ENCODE measurements at places on chromosomes 4 and X.

DNA sequence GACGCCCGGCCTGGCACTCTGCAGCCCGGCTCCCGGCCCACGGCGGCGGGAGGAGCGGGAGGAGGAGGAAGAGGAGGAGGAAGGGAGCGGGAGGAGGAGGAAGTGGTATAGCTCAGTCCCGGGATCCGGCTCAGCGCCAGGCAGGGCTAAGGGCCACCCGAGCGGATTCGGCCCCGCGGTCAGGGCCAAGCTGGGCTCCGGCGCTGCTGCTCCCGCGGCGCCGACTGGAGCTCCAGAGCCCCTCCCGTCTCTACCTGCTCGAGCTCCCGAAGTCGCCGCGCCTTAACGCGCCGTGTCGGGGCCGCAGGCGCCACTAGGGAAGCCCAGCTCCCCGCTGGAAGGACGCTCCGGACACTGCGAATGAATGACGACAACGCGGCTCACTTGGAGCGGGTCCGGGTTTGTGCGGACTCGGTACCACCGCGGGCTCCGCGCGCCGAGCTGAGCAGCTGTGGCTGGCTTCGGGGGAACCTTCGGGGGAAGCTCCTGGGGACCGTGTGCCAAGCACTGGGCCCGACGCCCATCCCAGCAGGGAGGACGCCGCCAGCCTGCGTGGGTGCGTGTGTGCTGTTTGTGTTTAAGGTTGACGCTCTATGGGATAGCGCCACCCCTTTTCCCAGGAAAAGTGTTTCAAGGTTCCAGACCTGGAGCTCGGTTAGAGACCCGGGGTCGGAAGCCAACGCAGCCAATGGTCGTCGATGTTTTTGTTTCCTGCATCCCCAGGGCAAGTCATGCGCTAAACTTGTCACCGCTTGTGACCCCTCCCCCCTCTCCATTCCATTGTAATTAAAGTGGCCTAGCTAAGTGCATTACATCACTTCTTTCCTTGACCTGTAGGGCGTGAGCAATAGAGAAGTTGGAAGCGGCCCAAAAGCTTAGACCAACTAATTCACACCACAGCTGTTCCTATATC is at the start of gene TBC1D9:
Gene TBC1D9, minus strand, starts transcription at position 67 of the 913 bp plus-strand sequence. CDS start 340 bp downstream, outside the sequence.
- DNase-seq, result no peak

GRCh38 chr4:155548173-155548572 is 118.5 kb upstream of the GUCY1A1 start:
- no peak for DNase-seq

- no peak for DNase-seq
Measured at GRCh38 chr4:127630152-127630551, 2.6 kb upstream of the INTU start.

DNA sequence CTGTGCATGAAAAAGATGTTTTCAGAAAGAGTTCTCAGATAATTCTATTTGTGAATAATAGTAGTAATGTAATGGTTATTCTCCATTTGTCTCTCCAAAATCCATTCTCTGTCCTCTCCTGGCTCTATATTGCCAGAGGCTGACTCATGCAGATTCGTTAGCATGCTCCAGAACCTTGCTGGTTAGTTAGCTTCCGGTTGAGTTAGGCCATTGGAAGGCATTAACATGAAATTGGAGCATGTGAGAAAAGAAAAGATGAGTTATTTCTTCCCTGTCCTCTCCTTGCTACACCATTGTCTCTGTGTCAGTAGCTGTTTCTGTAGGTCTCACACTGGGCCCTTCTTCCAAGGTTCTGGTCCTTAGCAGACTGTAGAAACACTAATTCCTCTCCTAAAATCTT is 23.5 kb upstream of the PRDM8 start:
- DNase-seq, result no peak

- no peak for DNase-seq
Measured at GRCh38 chr4:93841803-93842345, 13.3 kb downstream of the ATOH1 start.

- no peak for DNase-seq
Measured at GRCh38 chr4:118904935-118905334, 16.3 kb downstream of the SYNPO2 start.

DNA sequence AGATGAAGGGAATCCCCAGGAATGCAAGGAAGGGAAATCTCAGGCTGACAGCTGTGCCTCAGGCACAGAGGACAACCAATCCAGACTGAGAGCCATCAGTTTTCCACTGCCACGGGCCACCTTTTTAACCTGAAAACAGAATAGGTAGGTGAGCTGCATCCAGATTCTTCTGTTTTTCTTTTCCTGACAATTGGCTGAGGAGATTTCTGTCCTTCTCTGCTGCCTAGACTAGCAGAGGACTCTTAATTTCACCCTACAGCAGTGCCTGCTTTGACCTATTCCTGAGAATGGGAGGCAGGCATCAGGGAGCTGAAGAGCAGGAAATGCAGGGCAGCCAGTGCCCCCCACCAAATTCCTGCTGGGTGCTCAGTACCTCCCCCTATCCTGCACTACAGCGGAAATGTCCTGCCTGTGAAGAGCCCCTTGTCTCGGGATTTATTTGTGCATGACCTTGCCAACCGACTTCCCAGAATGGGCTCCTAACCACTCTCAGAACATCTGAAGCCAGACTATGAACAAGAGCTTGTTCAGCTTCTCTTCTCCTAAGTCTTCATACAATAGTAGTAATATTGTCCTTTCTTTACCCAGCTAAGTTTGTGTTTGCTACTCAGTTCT is 65.1 kb downstream of the CASK start:
- no peak for DNase-seq

- DNase-seq, result no peak
Measured at GRCh38 chr4:106679063-106679462, 310.5 kb upstream of the GIMD1 start.

DNA sequence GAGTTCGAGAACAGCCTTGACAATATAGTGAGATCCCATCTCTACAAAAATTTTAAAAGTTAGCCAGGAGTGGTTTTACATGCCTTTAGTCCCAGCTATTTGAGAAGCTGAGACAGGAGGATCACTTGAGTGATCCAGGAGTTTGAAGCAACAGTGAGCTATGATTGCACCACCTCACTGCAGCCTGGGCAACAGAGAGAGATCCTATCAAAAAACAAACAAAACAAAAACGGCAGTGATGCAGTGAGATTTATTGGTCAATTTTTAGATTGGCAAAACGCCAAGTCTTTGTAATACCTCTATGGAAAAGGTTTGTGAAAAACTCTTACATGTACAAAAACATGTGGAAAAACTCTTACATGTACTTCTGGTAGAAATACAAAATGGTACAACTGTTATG is 91.3 kb downstream of the PTPN13 start:
- DNase-seq, result no peak

GRCh38 chrX:46666831-46667230 is 92.1 kb downstream of the SLC9A7 start:
- DNase-seq, result no peak

DNA sequence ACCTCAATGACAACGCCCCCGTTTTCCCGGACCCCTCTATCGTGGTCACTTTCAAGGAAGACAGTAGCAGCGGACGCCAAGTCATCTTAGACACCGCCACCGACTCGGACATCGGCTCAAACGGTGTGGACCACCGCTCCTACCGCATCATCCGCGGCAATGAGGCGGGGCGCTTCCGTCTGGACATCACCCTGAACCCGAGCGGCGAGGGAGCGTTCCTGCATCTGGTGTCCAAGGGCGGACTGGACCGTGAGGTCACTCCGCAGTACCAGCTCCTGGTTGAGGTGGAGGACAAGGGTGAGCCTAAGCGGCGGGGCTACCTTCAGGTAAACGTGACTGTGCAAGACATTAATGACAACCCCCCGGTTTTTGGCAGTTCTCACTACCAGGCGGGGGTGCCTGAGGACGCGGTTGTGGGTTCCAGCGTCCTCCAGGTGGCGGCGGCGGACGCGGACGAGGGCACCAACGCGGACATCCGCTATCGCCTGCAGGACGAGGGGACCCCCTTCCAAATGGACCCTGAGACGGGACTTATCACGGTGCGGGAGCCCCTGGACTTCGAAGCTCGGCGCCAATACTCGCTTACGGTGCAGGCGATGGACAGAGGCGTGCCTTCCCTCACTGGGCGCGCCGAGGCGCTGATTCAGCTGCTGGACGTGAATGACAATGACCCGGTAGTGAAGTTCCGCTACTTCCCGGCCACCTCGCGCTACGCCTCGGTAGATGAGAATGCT is 2.2 kb downstream of the FAT4 start:
- DNase-seq, result no peak

- DNase-seq, result peak; percentile 46
Measured at GRCh38 chr4:153497091-153497531, 31.0 kb downstream of the TMEM131L start.

GRCh38 chr4:84914686-84915395 is 51.6 kb downstream of the WDFY3 start:
- no peak for DNase-seq

GRCh38 chr4:158003212-158003611 is 169.6 kb downstream of the GASK1B start:
- DNase-seq, result no peak

DNA sequence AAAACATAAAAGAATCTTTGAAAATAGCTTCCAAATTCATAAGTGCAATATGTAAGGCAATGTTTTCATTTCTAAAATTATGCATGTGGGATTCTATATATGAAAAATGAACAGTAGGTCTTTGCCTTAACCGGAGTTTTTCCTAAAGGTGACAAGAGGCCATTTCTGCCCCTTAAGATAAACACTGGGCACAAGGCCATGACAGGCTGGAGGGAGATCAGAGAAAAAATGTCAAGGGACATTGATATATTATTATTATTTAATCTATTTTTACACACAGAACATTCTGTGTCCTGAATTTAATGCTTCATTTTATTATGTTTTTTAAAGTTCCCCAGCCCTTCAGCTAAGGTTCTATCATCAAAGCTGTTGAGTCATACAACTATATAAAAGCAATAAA is 118.8 kb downstream of the CHM start:
- DNase-seq, result no peak

DNA sequence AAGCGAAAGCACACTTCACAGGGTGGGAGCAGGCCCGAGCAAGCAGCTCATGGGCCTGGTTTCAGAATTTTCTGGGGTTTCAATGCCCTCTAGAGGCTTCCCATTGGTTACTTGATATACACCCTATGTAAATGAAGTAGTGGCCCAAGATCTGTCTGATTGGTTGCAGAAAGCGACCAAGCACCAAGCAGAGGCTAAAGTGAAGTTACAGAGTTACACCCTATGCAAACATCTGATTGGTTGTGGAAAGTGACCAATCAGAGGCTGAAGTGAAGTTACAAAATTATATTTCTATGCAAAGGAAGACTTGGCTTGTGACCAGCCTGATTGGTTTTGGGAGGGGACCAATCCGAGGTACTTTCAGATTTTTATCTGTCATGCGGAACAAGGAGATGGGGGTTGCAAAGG is 8.2 kb downstream of the FHIP1A start:
- no peak for DNase-seq

GRCh38 chr4:156896527-156896926 is 75.1 kb downstream of the PDGFC start:
- DNase-seq, result no peak

DNA sequence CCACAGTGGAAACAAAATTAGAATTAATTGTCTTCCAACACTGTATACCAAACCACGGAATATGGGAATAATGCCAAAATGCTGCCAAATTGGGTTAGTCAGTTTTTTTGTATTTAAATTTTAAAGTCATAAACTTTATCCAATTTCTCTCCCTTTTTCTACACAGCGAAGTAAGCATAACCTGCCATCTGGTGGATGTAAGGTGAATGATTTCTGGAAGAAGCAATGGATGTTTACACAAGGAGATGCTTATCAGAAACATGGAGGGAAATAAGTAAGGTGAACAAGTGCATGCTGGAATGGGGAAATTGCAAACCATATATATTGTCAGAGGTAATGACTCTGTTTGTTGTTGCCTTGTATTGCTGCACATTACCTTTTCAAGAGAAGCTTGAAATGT is 691.9 kb downstream of the TECRL start:
- no peak for DNase-seq

DNA sequence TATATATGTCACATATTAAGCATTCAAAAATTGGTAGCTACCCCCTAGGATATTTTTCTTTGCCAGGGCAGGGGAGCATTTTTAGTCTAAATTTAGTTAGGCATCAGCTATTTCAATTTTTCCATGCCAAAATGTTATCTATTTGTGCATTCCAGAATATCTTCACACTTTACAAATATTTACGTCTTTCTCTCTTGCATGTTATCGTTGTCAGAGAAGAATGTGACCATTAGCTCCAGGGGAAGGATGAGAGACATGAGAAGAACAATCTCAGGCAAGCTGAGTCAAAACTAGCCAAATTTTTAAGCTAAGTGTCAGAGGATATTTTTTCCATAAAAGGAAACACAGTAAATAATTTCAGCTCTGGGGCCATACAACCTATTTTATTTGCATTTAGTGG is 885.0 kb upstream of the EPHA5 start:
- DNase-seq, result no peak

DNA sequence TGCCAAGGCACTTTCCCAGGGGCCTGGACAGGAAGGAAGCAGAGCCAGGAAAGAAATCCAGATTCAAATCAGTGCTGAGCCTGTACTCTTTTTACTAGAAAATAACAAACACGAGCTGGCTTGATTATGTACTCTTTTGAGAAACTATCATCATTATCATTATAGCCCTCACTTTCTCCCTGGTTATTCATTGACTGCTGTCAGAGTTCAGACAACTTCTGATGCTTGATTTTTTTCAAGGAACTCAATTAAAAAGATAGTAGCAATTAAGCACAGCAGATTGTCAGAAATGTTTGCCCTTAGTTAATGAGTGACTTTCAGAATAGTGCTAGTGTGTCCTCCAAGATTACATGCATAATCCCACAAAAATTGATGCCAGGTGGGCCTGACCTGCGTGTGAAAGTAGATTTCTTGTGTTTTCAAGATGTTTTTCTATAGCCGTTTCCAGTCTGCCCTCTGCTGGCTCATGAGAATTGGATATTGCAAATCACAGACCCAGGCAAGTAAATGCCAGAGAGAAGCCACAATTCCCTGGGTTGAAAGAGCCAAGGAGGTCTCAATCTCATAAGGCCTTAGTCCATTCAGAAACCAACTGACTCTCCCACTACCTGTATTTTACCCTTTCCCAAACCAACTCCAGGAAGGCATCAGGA is 14.3 kb upstream of the PNPLA4 start:
- DNase-seq, result no peak

DNA sequence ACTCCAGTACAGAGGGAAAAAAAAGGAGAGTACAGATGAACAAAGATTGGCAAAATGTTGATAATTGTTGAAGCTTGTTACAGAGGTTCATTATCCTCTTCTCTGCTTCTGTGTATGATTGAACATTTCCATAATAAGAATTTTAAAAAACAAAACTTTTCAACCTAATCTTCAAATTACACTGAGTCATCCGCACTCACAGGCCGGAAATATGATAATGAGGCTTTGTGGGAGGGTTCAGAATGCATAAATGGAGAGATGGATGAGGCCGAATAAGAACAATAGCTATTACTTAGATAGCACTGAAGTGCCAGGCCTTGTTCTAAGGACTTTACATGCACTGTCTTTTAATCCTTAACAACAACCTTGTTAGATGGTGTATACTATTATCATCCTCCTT is 4.6 kb upstream of the ERCC6L start:
- no peak for DNase-seq

Data from activated T-cell treated with anti-CD3 and anti-CD28 coated beads for 4 hours (primary cell).